ENCODE measurements at places on chromosomes 7 and 10.

DNA sequence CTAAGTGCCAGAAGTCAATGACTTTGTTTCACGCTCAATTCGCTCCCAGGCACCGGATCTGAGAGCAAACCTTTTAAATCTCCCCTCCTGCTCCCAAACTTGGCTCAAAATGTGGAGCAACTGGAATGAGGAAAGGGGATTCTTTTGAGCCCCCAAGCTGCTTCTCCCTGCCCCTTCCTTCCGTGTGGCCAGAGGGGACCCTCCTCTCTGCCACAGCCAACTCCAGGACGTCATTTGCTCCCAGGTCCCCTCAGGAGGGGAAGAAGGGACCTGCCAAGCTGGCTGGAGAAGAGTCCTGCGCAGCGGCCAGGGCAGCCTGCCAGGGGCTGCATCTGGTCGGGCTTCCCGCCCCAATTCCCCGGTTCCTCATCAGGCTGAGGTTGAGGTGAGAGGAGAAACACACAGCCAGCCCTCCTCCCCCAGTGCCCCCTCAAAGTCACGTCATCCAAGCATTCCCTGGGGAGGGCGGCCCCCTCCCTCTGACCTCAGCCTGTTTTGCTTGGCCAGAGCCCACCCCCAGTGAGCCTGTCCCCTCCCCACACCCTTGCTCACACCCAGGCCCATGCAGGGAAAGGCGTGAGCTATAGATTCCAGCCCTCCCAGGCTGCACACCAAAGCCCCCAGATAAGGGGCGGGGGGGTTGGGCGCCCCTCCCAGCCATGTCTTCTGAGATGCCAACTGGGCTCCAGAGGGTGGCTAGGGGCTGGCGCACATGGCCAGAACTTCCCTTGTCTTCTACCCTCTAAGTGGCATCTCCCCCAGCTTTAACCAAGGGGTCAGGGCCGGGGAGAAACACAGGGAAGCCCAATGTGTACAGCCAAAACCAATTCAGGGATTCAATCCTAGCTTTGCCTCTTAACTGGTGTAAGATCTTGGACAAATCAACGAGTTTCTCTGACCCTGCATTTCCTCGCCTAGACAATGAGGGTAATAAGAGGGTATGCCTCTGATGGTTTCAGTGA, 35.0 kb downstream of the SH3PXD2A start:
- DNase-seq: no peak

GRCh38 chr7:97541188-97541587, 190.7 kb upstream of the TAC1 start:
- no peak for DNase-seq

DNA sequence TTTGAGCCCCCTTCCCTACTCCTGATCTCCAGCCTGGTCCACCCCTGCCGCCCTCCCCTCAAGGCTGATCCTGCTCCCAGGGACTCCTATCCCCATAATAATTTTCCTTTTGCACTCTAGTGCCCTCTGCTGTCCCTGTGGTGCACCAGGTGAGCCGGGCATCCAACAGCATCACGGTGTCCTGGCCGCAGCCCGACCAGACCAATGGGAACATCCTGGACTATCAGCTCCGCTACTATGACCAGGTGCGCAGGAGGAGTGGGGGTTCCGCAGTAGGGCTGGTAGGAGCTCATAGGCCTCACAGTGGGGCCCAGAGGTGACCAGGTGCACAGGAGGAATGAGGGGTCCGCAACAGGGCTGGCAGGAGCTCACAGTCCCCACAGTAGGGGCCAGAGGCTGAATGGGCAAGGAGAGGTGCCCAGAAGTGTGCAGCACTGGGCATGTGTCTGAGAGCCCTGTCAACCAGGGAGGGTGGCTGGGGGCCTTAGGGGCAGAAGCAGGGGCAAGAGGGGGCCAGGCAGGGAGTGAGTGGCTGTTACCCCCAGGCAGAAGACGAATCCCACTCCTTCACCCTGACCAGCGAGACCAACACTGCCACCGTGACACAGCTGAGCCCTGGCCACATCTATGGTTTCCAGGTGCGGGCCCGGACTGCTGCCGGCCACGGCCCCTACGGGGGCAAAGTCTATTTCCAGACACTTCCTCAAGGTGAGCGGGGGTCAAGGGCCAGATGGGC, 11.7 kb downstream of the EPHB6 start:
- no peak for DNase-seq

DNA sequence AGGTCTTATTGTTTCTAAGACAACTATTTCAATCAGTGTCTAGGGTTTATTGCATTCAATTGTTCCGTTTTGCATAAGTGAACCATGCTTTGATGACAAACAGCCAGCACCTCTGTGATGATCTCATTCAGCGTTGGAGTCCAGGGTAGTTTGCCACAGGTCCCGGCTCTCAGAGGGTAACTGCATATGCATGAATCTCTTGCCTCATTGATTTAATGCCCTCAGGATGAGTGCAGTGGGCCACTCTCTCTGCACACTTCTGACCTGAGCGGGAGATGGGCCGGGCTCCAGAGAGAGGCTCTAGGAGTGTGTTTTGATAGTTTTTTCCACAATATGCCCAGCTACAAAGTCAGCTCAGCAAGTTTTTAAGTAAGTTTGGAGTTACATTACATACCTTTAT, 83.9 kb downstream of the HECW1 start:
- DNase-seq: no peak

DNA sequence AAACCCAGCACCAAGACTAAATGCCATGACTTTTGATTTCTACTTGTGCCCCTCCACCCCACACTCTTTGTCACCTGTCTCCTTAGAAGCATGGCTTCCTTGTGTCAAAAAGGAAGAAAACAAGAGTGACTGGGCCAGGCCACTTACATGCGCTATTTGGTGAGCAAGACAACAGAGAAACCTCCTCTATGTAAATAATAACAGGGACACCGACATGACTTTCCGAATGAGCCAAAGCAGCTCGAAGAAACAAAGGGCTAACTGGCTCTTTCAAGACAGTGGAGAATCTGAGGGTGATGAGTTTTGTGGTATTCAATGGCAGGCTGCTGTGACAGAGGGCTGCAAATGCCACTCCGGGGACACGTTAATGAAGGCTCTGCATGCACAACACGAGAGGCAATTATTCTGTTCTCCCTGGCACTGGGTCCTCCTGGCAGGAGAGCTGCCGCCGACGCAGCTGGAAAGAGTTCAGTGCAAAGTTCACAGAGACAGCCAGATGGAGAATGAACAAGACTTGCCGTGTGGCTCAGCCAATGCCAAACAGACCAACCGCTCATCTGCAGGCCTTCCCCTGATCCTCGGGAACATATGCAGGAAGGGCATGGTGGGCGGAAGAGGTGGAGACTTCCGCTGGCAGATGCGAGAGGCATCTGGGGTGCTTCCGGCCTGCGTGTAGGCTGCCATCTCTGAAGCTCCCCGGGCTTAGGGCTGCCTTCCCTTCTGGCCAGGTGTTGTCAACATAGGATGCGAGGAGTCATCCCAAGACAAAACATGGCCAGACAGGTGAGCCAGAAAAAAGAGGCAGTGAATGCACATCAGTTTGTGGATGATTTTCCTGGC, 59.1 kb upstream of the SMNDC1 start:
- DNase-seq: no peak

- no peak for DNase-seq
Measured at GRCh38 chr10:98303569-98303968, 35.6 kb upstream of the LOXL4 start.

DNA sequence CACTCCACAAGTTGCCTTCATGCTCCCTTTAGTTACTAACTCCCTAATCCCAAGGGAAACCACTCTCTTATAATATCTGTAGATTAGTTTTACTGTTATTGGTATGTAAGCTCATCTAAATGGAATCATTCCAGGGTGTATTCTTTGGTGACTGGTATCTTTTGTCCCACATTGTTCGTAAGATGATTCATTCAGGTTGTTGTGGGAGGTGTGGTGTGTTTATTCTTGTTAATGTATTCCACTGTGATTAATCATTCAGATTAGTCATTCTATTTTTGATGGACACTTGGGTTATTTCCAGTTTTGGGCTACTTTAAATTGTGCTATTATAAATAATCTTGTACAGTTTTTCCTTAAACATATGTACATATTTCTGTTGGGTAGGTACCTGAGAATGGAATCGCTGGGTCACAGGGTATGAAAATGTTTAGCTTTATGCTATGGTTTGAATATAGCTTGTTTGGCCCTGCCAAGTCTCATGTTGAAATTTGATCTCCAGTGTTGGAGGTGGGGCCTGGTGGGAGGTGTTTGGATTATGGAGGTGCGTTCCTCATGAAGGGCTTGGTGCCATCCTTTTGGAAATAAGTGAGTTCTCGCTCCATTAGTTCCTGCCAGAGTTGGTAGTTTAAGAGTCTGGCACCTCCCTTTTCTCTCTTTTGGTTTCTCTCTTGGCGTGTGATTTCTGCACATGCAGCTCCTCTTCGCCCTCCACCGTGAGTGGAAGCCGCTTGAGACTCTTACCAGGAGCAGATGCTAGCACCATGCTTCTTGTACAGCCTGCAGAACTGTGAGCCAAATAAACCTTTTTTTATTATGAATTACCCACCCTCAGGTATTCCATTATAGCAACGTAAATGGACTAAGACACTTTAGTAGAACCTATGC, 13.8 kb downstream of the BTRC start:
- no peak for DNase-seq

DNA sequence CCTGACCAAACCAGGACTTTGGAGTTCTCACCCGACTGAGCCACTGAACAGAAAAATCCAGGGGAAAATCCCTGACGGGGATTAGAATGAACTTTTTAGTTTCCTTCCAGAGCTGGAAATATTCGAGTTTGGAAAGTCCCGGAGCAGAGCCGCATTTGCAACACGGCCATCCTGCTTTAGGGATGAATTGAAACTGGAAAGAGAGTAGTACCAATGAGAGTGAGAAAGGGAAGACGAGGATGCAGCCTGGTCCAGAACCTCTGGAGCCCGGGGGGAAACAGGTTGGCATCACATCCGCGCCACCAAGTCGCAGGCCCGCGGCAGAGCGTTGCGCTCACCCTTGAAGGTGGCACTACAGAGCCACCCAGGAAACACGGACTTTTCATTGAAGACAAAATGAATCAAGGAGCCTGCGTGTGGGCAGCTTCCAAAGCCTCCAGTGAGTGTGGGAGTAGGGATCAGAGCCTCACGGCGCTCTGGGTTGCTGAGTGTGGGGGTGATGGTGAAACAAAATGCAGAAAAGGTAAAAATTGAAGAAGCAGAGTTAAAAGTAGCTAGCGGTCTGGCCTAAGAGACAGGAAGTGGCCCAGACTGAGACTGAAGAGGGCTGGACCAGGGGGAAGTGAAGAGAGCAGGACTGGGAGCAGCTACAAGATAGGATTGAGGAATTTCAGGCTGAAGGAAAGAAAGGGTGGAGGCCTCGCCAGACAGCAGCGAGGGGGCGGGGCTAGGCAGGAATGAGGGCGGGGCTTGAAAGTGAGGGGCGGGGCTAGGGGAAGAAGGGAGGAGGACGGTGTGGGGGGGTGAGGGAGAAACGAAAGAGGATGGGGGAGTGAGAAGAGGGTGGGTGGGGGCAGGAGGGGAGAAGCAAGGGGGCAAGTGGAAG, 1.8 kb downstream of the SMURF1 start:
- peak; percentile 39 for DNase-seq

GRCh38 chr10:10353326-10353868, 664.3 kb upstream of the CELF2 start:
- DNase-seq: no peak

DNA sequence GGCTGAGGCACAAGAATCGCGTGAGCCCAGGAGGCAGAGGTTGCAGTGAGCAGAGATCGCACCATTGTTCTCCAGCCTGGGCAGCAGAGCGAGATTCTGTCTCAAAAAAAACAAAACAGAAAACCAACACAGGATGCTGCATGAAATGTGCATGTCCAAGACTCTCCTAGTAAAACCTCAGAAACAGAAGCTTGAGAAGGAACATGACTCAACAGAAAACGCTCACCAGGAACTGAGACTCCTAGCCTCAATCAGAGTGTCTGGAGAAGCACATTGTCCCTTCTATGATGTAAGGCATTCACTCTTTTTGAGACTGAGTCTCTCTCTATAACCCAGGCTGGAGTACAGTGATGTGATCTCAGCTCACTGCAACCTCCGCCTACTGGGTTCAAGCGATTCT, 168.3 kb downstream of the MYOF start:
- DNase-seq: no peak

DNA sequence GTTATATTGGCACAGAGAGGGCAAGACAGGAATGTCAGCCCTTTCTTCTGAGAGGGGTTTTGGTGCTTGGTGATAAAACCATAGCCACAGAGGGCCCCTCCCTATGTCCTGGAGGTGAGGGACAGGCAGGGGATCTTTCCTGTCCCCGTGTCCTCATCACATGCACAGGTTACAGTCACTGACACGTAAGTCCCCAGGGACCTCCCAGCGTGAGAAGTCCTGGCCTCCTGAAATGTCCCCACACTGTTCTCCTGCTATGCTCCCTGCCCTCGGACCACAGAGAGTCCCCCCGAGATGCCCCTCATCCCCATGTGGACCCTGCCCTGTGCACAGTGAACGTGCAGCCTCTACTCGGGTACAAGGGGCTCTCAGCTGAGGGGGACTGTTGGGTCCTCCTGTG, 260.4 kb downstream of the ZMYND11 start:
- DNase-seq: no peak
